ENCODE measurements at places on chromosomes 2 and 18.

- no peak for DNase-seq
Measured at GRCh38 chr2:134323777-134324176, 69.9 kb downstream of the MGAT5 start.

GRCh38 chr2:2843969-2844548 lies 513.0 kb upstream of the MYT1L start:
- DNase-seq: no peak

DNA sequence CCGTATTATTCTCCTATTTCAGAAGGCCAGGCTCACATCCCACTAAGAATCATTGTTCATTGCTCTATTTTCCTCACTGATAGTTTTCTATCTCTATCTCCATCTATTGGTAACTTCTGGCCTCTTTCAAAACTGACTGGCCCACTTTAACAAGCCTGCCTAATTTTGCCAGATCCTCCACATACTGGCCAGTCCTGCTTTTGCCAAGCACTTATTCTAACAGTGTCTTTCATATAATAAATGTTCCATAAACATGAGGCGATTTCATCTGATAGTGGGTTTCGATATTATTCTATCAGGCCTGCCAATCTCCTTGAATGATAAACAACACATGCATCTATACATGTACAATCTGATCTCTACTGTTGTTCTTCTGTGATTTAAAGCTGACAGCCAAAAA lies 125.9 kb upstream of the KCNH7 start:
- no peak for DNase-seq

GRCh38 chr2:85156619-85157018 lies 23.4 kb downstream of the TCF7L1 start:
- no peak for DNase-seq

- DNase-seq: no peak
Measured at GRCh38 chr2:239952665-239953417, 72.3 kb downstream of the NDUFA10 start.

GRCh38 chr2:22878121-22878520 lies 506.9 kb upstream of the KLHL29 start:
- DNase-seq: no peak

GRCh38 chr2:230757476-230757875 lies 44.8 kb downstream of the CAB39 start:
- no peak for DNase-seq

- DNase-seq: no peak
Measured at GRCh38 chr18:6728809-6729246, 688 bp upstream of the ARHGAP28 start.

GRCh38 chr2:188751816-188752215 lies 222.4 kb upstream of the COL3A1 start:
- no peak for DNase-seq

GRCh38 chr2:39937621-39938020 lies 158.6 kb upstream of the THUMPD2 start:
- DNase-seq: no peak

- DNase-seq: no peak
Measured at GRCh38 chr2:230418341-230419016, 2.5 kb downstream of the SP100 start.

DNA sequence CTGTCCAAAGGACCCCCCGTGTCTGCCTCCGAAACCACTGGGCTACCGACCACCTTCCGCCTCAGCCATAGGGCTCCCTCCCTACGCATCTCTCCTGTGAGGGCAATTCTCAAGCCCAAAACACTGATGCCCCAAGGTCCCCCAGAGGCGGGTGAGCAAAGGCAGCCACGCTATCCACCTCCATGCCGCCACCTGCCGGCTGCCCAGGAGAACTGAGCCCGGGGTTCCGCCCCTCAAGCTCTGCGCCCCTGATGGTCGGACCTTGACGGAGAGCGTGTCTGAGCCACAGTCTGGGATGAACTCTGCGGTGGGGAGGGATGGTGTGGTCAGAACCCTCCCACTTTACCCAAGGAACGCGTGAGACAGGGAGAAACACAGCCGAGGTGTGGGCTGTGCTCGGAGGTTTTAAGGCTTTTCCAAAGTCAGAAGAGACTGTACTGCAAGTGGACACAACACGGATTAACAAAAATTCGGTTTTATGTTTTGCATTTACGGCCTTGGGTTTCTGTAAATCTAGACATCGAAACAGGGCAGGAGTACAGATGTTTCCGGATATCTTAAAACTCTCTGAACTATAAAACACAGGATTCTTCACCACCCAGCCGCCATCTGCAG lies 114.1 kb downstream of the ZNF516 start:
- DNase-seq: no peak

GRCh38 chr2:236903978-236904377 lies 181.7 kb upstream of the COPS8 start:
- DNase-seq: no peak

DNA sequence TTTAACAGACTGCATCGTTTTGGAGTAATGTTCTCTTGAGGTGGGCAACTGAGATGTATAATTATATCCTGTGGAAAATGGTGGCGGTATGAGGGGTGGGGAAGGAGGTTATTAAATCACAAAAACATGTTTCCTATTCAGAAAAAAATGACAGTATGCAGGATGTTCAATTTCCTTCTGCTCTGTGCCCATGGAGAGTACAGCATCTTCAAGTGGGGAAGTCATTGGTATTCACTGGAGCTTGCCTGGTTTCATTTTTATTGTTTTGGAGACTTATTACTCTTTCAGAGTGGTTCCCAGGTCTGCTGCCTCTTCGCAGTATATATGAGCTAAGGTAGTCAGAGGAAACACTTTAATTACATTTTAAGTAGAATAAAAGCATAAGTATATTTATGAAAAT lies 318.8 kb upstream of the RAB12 start:
- DNase-seq: no peak

GRCh38 chr2:205811387-205811786 lies 129.1 kb downstream of the NRP2 start:
- no peak for DNase-seq

GRCh38 chr2:1791685-1792435 lies 47.5 kb upstream of the PXDN start:
- no peak for DNase-seq

GRCh38 chr18:44715842-44716241 lies 35.2 kb downstream of the SETBP1 start:
- no peak for DNase-seq

DNA sequence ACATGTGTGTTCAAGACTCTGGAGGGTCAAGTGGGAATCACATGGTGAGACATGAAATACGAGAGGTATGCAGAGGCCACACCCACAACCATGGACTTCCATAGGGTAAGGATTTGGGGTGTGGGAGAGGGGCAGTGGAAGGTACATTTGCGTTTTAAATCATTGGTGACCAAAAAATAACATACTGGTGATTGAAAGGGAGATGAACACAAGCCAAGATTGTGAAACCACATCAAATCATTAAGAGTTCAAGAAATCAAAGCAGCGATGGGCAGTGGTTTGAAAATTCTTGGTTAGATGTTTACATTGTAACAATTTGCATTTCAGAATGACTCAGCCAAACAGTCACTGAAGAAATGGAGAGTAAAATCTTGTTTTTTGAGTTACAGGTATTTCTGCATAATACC lies 1.9 kb upstream of the CABYR start:
- no peak for DNase-seq

DNA sequence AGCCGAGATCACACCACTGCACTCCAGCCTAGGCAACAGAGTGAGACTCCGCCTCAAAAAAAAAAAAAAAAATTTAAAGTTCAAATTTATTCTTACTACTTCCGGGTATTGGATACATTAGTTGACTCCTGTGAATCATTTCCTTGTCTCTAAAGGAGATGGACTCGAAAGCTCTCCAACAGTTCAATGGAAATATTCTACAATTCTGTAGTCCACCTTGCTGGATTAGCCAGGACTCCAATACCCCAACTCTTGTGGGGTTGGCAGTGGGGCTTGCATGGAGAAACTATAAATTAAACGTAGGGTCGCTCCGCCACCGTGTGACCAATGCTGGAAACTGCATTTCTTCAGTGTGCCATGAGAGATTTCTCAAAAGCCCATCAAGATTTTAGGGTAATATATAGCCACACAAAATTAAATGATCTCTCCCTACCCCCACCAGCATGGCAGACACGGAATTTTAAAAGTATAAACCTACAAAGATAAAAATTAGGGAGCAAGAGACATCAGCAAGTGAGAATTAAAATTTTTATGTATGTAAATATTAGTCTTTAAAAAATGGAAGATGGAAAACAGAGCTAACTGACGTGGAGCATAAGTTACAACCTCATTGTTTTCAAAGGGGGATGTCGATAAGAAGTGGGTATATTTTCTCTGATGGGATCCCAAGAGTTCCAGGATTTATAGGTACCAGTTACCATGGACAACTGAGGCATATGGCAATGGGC lies 27.8 kb upstream of the GAREM2 start:
- DNase-seq: peak; percentile 3

GRCh38 chr2:171902840-171903420 lies 8.9 kb upstream of the SLC25A12 start:
- no peak for DNase-seq

DNA sequence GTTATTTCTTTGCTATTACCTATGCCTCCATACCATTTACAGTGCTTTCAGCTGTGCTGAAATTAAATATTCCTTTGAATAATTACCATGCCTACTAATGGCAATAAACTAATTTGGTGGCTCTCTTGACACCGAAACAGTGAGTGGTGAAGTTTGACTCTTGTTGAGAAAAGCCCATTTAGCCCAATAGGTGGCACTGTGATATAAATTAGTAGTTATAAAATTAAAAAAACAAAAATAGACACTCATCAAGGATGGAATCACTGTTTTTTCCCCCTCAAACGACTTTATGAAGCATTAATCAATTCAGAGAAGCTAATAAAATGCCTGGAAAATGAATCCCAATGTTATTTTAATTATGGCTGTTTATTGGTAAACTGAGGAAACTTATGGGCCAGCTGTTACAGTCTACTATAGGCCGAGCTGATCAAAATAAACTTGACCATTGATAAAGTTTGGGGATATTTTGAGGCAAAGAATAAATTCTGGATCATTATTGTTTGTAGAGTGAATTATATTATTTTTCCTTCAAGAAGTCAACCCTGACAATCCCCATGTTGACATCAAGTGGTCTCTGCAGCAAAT lies 339.6 kb downstream of the TRIB2 start:
- no peak for DNase-seq

- DNase-seq: no peak
Measured at GRCh38 chr2:98946855-98947254, 10.8 kb upstream of the CRACDL start.

DNA sequence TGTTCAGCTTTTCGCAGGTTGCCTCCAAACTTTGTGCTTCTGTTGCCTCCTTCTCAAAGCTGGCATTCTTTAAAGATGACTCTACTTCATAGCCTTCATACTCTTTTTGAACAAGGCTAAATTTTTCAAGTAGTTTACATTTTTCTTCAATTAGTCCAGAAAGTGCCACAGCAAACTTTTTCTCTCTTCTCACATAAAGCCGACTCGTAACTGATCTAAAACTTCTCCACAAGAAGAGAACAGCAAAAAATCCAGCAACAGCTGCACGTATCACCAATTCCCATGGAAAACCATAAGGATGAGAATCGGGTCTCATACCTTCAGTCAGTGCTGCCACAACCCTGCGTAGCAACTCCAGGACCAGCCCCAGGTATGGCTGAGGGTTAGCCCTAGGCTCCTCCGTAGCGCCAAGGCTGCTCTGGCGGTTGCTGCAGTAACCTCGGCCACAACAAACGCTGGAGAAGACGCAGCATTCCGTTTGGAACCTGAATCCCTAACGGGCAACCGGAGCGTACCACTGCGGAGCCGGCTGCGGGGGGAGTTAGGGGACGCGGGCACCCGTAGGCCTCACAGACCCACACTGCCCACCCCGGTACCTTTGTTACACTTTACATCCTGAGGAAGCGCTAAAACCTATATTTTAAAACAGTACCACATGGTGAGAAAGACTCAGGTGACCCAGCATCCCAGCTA lies at the start of gene CTAGE1:
TSS of gene CTAGE1 (minus strand) at position 420 of the 693 bp plus-strand sequence. CDS start at position 316, 104 bp downstream.
- no peak for DNase-seq

Data from stimulated activated CD4-positive, alpha-beta T cell treated with anti-CD3 and anti-CD28 coated beads, TNF-alpha, amount 100 ng/mL, for 1 hour (primary cell).